Esophagus muscularis mucosa (tissue), 4 donors: ENCODE measurements at places on chromosomes 13 and 19.

DNA sequence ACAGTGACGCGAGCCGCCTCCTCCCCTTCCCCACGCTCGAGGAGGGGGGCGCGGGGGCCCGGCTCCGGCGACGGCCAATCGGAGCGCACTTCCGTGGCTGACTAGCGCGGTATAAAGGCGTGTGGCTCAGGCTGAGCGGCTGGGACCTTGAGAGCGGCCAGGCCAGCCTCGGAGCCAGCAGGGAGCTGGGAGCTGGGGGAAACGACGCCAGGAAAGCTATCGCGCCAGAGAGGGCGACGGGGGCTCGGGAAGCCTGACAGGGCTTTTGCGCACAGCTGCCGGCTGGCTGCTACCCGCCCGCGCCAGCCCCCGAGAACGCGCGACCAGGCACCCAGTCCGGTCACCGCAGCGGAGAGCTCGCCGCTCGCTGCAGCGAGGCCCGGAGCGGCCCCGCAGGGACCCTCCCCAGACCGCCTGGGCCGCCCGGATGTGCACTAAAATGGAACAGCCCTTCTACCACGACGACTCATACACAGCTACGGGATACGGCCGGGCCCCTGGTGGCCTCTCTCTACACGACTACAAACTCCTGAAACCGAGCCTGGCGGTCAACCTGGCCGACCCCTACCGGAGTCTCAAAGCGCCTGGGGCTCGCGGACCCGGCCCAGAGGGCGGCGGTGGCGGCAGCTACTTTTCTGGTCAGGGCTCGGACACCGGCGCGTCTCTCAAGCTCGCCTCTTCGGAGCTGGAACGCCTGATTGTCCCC, at the start of gene JUNB:
Gene JUNB, plus strand, starts transcription at position 142 of the 706 bp plus-strand sequence. Its CDS starts 286 bp downstream, at position 428.
- DNase-seq: peak; percentile 99

- DNase-seq: no peak
Observed at GRCh38 chr19:1396019-1396767, 5.1 kb downstream of the GAMT start.

DNA sequence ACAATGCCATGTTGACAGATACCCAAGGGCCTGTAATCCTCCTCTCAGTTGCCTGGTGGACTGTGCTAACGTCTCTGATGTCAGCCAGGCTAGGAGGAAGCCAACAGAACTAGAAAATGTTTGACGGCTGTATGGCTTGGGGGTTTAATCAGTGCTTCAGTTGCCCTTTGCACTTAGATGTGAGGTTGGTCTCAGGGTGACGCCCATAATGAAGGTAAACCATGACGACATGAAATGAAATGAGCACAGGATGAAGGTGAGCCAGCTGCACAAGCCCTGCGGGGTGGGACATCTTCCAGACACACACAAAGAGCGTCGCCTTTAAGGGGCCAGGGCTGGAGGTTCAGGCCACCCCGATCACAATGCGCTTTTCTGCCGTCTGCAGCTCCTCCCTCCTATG, 127.2 kb downstream of the CRYL1 start:
- DNase-seq: no peak

DNA sequence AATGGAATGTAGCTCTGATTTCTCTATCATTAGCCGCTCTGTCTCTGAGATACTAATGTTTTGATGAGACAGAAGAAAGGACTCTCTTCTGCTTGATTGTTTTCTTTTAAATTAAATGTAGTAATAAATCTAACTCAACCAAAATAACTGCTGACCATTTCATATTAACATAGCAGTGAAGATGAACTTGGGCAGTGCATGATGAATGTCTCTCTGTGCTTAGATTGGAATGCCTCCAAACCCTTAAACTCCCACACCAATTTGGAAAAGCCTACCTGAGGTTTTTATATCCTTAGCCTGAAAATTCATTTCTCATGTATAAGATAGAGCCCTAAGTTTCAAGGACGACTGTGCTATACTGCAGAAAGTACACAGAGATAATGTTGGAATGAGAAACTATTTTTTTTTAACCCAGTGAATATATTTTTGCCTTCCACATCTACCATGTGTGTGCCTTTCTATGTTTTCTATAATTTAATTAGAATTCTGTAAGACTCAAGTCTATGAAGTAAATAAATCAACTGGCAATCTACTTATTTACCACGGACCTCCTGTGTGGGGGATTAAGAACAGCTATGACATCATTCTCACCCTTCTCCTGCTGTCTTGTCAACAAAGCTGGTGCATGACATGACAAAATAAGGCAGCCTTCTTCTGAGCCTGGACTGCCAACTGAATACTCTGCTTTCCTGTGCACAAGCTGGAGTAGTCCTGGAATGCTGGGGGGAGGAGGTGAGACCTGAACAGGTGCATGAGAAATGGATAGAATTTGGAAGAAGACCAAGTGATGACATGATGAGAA, 155.5 kb downstream of the FGF9 start:
- DNase-seq: no peak

- DNase-seq: no peak
Observed at GRCh38 chr19:5826531-5827341, 12.8 kb downstream of the FUT6 start.

GRCh38 chr19:13034636-13035035, 39.4 kb downstream of the NFIX start:
- no peak for DNase-seq

GRCh38 chr19:45442778-45443461, 19.2 kb upstream of the ERCC1 start:
- no peak for DNase-seq

GRCh38 chr13:74191410-74191809, 57.2 kb upstream of the KLF12 start:
- DNase-seq: no peak

DNA sequence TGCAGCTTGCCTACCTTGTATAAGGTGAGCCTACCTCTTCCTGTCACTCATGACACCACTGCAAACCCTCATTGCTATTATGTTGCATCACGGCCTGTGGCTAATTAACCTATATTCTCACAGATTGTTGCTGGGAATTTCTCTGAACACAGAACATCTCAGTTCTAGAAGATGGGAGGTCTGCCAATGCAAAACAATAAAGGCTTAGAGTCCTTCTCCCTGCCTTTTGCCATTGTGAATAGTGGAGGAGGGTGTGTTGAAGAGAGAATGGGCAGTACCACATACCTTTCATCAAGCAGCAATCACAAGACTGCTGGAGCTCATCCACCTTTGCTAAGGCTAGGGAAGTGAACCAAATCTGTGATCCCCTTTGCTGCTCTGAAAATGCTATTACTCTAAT, 34.4 kb downstream of the WDFY2 start:
- DNase-seq: no peak

DNA sequence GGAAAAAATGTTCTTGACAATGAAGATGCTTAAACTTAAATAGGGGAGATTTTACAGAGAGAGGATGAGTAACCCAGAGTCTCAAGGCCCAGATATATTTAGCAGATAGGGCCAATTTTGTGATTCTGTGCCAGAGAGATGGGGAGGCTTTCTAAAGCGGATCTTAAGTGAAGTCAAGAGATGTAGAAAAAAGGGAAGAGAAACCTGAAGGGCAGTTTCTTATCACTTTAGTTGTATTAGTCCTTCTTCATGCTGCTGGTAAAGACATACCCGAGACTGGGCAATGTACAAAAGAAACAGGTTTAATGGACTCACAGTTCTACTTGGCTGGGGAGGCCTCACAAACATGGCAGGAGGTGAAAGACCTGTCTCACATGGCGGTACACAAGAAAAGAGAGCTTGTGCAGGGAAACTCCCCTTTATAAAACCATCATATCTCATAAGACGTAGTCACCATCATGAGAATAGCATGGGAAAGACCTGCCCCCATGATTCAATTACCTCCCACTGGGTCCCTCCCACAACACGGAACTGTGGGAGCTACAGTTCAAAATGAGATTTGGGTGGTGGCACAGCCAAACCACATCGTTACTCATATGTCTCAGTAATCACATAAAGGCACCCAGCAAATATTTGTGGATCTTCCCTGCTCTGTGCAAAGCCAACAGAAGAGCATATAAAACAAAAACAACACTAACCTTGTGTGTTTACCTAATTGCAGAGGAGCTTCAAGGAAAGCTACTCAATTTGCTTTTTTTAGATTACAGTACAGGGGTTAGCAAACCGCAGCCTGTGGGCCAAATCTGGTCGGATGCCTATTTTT, 102.6 kb upstream of the MYCBP2 start:
- DNase-seq: no peak

DNA sequence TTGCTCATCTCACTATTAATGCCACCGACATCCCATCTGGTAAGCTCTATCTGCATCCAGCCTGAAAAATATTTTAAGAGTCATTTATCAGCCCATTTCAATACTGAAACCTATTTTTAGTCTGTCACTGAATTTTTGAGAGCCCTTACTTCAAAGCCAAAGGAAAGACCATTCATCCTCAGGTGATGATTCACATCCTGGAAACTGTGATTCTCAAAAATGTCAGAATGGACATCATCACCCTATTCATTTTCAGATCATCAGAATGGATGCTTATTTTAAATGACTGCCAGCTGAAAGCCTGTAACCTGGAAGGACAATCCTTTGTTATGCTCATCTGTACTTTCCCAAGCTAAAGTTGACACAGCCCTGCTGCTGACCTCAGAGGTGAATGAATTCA, 27.0 kb downstream of the TNFSF11 start:
- DNase-seq: no peak

- DNase-seq: no peak
Observed at GRCh38 chr19:560121-560520, 12.3 kb upstream of the BSG start.

- DNase-seq: no peak
Observed at GRCh38 chr13:114015969-114016295, 42.1 kb upstream of the C13orf46 start.

GRCh38 chr13:41458761-41459431, 1.5 kb downstream of the RGCC start:
- DNase-seq: no peak

DNA sequence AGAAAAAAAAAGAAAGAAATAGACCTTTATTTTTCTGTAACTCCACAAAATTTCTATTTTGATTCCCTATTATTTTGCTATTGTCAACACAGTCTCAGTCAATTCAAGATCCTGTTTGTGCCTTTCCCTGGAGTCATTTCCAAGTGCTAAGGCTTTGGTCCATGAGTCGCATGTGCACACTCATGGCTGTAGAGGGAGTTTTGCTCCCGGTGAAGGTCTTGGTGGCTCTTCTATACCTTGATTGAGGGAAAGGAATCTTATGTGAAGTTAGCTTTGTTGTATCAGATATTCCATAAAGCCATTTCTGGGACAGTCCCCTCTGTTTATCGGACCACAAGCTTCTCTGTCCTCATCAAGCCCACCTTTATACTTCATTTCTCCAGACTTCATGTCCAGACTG, 58.7 kb upstream of the ALOX5AP start:
- no peak for DNase-seq

- no peak for DNase-seq
Observed at GRCh38 chr19:50889638-50890037, 16.4 kb downstream of the KLK2 start.

DNA sequence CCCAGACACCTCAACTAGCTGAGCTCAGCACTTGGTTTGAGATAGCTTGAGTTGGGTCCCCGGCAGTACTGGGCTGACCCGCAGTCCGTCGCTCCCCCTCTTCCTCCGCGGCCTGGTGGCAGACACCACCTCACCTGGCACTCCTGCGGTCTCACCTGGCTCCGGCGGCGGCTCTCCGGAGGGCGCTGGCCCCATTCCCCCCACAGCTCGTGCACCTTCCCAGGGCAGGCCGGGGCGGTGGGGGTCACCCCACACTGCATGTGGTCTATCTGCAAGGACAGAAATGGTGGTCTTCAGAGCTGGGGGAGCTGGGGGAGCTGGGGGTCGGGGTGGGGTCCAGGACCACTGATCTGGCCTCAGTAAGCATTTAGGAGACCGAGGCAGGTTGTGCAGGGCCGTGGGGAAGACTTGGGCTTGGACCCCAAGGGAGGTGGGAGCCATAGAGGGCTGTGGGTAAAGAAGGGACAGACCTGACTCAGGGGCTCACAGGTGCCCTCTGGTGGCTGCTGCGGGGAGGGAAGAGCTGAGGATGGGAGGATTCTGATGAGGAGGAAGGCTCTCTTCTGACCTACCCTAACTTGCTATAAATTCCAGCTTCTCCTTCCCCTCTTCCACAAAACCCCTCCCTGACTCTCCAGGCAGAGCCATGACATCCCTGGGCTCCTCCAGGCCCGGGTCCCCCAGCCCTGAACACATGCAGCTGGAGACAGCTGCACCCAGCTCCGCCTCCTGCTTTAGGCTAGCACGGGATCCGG, 6.7 kb upstream of the PLIN4 start:
- DNase-seq: no peak

DNA sequence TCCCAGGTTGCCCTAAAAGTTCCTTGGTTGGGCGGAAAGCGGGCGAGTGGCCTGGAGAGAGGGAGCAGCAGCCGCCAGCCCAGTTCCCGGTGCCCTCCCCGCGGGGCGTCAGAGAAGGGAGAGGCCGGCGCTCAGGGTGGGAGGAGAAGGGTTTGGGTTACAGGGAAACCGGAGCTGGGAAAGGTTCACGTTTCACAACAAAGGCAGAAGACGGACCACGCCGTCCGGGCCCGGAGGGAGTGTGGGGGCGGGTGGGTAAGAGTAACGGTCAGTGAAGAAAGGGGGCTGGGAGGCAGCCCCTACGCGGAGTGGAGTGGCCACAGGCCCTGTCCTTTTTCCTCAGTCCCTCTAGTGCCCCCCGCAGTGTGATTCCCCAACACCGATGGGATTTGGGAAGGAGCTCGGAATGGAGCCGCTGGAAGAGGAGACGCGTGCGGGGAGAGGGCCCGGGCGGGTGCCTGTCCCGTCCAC, 1.6 kb downstream of the SIX5 start:
- no peak for DNase-seq

DNA sequence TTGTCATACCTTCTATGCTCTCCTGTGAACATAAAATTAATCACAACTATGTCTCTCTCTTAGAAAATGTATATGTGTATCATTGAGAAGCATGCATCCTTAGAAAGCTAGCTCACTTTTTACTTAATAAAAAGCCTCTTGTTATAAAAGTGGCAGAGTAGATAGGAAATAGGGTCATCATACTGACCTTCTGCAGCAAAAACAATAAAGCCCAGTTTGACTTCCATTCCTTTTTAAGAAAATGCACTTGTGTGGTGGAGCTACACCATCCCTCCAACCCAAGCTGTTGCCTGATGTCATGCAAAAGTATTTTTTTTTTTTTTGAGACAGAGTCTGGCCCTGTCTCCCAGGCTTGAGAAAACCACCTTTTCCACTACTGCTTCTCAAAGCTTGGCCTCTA, 393.3 kb downstream of the LIG4 start:
- DNase-seq: no peak

- no peak for DNase-seq
Observed at GRCh38 chr13:68675209-68675608, 1432.4 kb upstream of the ATXN8OS start.

DNA sequence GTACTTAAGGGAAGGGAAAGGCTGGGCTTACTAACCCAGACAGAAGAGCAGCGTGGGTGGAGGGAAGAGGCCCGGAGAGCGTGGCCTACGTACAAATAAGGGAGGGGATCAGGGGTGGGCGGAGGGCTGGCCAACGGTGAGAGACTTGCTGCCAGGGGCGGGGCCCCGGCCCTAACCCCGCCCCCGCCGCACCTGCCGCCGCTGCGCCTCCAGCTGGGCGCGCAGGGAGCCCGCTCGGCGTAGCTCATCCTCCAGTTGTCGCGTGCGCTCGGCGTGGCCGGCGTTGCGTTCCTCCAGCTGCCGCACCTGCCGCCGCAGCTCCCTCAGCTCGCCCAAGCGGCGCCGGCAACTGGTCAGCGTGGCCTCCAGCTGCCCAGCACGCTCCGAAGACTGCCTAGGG, 5.7 kb downstream of the HOOK2 start:
- DNase-seq: no peak
